ENCODE measurements at places on chromosomes 7 and 10. TPM values are rescaled to one million over a fixed set of nuclear protein-coding genes. Genes with fewer than 3 reads are reported as not detected.
A peak's percentile ranks its signal among the peaks of the same experiment; 100 is the strongest.

OLAH gene
- total RNA-seq: not detected

DNA sequence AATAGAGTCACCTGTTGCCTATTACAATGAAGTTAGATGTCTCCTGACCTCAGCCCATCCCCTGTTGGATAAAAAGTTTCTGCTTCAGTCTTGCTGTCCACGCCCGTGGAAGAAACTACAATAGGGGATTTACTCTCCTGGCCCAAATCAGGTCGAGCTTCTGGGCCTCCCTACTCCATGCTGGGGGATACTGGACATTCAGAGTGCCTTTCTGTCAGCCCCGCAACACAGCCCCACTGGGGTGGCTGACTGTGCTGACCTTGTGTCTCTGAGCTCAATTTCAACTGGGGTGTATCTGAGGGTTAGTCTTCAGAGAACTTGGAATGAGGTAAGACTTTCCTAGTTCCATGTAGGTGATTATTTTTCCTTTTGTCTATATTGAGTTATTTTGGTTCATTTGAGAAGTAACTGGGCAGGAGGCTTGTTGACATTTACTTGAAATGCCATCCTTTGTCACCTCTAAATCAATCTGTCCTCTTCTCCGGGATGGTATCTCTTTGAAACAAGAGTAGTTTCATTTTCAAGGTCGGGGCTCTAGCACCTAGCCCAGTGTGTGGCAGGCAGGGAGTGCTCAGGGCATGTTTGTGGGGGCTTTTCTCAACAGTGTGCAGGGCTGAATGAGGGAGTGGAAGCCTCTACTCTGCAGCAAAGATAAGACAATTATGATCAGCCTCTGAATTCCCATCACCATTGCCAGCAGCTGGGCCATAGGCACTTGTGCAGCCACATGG, 17.7 kb upstream of the CXCL12 start:
- DNase-seq: no peak

NACAD gene
- total RNA-seq: not detected

GRCh38 chr7:73449422-73449821, 15.8 kb downstream of the FZD9 start:
- no peak for DNase-seq

ABCC2 gene
- total RNA-seq: 0.59 TPM

PPP1R9A gene
- total RNA-seq: not detected

ADAM8 gene
- 17.6 TPM for total RNA-seq

DNA sequence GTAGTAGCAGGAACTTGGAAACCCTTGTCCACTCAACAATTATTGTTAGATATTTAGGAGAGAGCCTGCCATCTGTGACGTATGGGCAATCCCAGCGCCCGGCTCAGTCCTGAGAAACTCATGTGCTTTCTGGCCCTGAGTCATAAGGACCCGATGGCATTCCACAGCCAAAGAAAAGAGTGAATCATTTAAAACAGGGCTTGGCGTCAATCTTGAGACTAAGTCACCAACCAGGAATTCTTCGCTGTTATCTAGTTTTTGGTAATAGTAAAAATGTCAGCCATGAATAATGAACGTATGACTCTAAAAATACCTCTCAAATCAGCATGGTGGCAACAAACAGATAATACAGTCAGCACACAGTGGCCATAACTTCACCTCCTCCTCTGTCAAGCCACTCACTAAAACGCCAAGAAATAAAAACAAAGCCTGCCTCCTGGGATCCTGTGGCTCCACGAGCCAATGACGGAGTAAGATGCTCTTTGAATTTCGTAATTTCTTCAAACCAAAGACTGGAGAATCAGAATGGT, 140.8 kb downstream of the ADAM12 start:
- no peak for DNase-seq

PDAP1 gene
- total RNA-seq: 132 TPM

LRRC4 gene
- total RNA-seq: not detected

ICA1 gene
- 0.49 TPM for total RNA-seq

CRHR2 gene
- total RNA-seq: not detected

AQP1 gene
- not detected for total RNA-seq

GRCh38 chr7:94486216-94486615, 23.4 kb upstream of the CASD1 start:
- no peak for DNase-seq

DLG5 gene
- total RNA-seq: 0.27 TPM

GRCh38 chr10:124144536-124144935, 51.1 kb upstream of the CHST15 start:
- DNase-seq: peak; percentile 52

Data from OCI-LY7 (cell line).